ENCODE measurements at places on chromosomes 4 and X.
A peak's percentile ranks its signal among the peaks of the same experiment; 100 is the strongest.

DNA sequence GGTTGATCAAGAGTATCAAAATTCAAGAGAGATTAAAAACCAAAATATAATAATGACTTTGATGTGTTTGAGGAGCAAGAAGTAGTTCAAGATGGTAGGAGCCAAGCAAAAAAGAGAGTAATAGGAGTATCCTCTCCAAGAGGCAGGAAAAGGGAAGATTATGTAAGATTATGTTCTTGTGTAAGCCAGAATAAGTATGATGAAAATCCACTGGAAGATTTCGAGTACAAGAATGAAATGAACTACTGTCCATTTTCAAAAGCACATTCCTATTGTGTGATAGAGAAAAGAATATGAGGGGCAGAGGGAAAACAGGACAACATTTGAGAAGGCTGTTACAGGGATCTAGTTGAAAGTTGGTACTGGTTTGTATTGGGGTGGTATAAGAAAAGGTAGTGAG, 659.6 kb upstream of the INTU start:
- DNase-seq = no peak

GRCh38 chrX:95764972-95765451, 919.6 kb upstream of the DIAPH2 start:
- DNase-seq = no peak

- no peak for DNase-seq
These were observed 64.5 kb downstream of the CENPC start for GRCh38 chr4:67480810-67481209.

GRCh38 chrX:16671005-16671404, 21.0 kb downstream of the S100G start:
- peak; percentile 70 for DNase-seq

- peak; percentile 55 for DNase-seq
These were observed 4.7 kb downstream of the SLC25A6 start for GRCh38 chrX:1387141-1387776.

- DNase-seq = no peak
These were observed 110.2 kb downstream of the APBB2 start for GRCh38 chr4:41104155-41104554.

DNA sequence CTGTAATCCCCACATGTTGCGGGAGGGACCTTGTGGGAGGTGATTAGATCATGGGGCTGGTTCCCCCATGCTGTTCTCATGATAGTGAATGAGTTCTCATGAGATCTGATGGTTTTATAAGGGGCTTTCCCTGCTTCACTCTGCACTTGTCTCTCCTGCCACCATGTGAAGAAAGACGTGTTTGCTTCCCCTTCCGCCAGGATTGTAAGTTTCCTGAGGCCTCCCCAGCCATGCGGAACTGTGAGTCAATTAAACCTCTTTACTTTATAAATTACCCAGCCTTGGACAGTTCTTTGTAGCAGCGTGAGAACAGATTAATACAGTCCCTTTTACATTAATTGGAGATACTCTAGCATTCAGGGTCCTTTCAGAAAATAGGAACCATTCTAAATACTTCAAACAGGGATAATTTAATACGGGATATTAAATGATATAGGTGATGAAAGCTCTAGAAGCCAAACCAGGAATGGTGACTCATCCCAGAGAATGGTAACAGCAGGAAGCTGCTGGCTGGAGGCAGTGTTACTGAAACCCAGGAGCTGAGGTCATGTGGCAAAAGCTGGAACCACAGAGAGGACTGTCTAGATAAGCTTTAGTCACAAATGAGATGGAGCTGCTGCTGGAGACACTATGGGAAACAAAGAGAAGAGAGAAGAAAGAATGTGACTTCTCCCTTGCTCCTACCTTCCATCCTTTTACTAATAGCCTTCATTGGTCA, 57.3 kb downstream of the GSTCD start:
- DNase-seq = no peak

DNA sequence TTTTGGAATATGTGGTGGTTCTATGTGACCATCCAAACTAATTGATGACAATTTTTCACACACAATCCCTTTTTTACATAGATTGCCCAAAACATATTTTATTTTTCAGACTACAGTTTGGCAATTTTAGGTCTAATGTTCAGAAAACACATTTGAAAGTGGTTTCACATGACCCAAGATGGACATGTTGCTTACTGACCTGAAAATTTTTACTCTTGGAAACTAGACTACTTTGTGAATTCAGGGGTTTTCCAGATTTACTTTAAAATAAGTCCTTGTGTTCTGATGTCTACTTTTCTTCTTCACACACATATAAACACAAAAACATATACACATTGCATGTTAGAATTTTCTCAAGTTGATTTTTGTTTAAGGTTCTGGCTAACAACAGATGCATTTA, 79.5 kb downstream of the HMGB2 start:
- no peak for DNase-seq

GRCh38 chr4:181938631-181939030, 304.6 kb upstream of the TENM3 start:
- no peak for DNase-seq

GRCh38 chr4:119106036-119107000, 29.3 kb upstream of the MYOZ2 start:
- DNase-seq = no peak

- peak; percentile 76 for DNase-seq
These were observed 519.5 kb downstream of the BCOR start for GRCh38 chrX:39577985-39578869.

DNA sequence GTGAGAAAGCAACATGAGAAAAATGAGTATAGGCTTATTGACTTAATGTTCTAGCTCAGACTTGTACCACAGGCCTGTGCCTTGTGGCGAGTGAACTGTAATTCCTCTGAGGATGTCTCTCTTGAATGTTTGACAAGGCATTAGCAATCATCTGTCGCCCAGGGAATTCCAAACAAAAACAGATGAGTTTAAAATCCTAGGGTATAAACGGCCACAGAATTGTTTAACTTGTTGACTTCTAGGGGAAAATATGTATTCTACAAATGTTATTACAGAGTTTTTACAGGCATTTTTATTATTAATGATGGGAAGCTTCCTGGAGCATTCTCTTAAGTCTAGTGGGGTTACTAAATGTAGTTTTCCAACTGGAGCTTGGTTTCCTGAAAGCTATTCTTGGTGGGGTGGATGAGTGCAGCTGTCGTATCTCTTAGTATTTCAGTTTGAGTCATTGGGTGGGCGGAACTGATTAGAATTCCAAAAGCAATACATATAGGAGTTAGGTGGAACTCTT, 40.6 kb downstream of the ARHGAP10 start:
- DNase-seq = no peak

DNA sequence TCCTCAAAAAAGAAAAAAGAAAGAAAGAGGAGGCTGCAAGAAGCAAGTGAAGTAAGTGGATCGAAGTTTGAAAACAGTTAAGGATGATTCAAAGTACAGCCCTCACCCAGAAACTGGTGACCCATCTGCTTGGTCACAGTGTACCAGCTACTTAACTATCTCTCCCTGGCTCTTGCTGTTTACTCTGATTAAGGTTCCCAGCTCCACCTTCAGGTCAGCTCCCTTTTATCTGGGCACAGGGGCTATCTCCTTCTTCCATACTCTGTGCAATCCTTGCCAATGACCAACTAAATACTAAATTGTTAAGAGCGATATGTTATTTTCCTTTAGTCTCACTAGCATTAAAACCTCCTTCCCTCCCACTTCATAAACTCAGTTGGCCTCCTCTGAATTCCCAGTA, 81.5 kb upstream of the SMIM10 start:
- DNase-seq = no peak

- DNase-seq = no peak
These were observed 1203.5 kb downstream of the PCDH7 start for GRCh38 chr4:31923634-31924033.

- DNase-seq = no peak
These were observed 57.8 kb upstream of the BEND2 start for GRCh38 chrX:18278449-18278848.

- peak; percentile 78 for DNase-seq
These were observed 91.3 kb upstream of the WDR44 start for GRCh38 chrX:118254611-118255010.

GRCh38 chr4:120316416-120316815, 249.8 kb upstream of the MAD2L1 start:
- no peak for DNase-seq

DNA sequence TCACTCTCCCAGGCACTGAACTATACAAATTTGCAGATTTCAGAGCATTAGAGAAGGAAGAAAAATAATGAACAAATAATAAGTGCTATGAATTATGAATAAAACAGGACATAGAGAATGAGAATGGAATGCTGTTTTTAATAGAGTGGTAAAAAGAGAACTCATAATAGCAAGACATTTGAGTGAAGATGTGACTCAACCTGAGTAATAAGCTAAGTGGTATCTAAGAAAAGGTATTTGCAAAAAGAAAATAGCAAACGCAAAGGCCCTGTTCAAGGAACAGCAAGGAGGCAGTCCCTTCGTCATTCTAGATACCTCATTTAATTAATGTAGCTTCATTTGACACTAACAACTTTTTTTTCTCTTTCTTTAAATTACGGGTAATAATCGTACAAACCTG, 1910.0 kb upstream of the TENM3 start:
- DNase-seq = no peak

GRCh38 chr4:7364979-7365378, 69.8 kb downstream of the PSAPL1 start:
- DNase-seq = no peak

DNA sequence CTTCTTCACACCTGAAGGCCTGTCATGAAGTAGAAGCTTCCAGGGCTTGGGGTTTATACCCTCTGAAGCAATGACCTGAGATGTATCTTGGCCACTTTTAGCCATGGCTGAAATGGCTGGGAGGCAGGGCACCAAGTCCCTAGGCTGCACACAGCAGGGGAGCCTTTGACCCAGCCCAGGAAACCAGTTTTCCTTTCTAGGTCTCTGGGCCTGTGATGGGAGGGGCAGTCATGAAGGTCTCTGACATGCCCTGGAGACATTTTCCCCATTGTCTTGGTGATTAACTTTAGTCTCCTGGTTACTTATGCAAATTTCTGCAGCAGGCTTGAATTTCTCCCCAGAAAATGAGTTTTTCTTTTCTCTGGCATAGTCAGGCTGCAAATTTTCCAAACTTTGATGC, 511.0 kb upstream of the KLHL4 start:
- no peak for DNase-seq

GRCh38 chrX:133175605-133176004, 42.5 kb downstream of the TFDP3 start:
- DNase-seq = no peak

DNA sequence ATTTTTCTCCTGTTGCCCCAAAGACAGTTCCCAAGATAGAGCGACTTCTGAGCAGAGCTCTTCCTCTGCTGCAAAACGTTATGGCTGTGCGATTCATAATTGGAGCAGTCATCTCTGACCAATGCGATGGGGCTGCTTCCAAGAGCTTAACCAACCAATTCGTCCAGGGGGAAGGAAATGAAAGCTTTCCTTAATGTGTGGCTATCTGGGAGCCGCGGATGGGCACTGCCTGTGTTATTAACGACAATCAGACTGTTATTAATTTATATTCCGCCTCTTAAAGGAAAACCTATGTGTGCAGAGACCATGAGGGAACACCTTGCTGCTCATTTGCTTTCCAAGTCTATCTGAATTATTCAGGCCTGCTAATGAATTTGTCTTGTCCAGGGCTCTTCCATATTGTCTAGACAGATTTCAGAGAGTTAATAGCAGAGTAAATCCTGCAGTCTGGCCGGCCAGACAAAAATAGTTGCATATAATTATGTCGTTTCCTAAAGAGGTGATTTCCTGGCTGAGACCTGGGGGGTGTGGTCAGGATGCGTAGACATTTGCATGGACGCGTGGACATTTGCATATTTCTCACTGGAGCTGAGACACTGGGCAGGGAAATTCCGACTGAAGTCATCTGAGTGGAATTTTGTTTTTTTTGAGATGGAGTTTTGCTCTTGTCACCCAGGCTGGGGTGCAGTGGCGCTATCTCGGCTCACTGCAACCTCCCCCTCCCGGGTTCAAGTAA, 135.4 kb downstream of the HMX1 start:
- DNase-seq = no peak

GRCh38 chr4:167021545-167022155, 212.6 kb downstream of the SPOCK3 start:
- DNase-seq = peak; percentile 83

DNA sequence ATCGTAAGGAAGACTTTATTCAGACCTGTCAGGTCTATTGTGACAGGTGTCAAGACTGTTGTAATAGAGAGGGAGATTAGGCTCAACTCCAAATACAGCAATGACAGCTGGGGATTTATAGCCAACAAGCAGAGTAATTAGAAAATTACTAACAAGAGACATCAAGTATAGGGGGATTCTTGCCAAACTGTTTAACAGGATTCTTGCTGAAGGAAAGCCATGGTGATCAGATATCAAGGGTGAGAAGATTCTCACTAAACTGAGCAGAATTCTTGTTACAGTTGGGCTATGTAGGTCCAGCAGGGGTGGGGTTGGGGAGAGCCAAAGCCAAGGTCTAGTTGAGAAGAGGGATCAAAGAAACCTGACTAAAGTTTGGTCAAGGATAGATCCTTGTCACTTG, 461.0 kb upstream of the GALNT7 start:
- no peak for DNase-seq

DNA sequence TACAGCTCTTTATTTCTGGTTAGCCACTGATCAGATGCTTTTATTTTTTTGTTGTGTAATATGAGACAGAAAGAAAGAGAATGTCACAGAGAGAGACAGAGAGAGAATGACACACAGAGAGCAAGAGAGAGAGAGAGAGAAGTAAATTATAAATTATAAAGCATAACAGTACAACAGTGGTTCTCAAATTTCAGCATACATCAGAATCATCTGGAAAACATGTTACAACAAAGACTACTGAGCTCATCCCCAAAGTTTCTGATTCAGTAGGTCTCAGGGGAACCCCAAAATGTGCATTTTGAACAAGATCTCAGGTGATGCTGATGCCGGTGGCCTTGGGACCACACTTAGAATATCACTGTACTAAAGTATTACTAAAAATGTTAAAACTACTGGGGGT, 245.8 kb upstream of the DIAPH2 start:
- DNase-seq = no peak

DNA sequence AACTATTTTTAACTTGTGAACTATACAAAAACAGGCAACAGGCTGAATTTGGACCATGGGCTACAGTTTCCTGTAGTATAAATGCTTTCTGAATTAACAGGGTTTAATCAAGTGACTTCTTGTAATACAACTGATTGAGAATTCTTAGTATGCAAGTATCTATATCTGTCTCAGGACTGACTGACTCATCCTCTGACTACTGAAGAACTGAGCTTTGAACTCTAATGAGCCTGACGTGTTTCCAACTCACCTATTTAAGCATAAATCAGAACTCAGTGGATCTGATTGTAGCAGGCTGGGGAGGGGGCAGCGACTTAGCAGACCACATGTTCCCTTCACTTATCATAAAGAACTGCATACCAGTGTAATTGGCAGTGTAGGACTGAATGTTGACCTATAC, 7.8 kb downstream of the SPATA4 start:
- no peak for DNase-seq

DNA sequence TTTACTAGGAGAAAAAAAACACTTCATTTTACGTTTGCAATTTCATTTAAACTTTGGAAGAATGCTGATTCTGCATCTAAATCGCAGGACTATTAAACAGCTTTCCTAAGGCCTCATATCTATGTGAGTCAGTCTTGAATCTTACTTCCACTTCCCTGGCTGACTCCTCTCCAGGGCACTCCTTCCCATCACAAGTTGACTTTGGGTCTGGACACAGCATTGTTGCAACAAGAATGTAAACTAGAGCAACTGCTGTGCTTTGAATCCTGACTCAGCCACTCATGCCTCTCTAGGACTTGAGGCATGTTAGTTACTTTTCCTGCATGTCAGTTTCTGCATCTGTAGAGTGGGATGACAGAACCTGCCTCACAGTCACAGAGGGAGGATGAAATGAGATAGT, 413.8 kb downstream of the FAT4 start:
- no peak for DNase-seq
